ENCODE measurements at places on chromosomes 1 and 21.

DNA sequence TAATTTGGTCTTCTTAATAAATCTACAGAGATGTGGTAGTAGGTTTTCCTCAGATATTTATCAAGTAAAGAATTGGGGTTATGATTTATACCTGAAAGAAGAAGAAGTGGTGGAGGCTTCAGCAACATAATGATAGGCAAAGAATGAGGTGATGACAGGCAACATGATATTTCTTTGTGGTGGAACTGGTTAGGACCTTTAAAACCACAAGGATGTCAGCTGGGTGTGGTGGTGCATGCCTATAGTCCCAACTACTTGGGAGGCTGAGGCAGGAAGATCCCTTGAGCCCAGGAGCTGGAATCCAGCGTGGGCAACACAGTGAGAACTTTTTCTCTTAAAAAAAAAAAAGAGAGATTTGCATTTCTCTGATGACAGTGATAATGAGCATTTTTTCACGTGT is 34.1 kb upstream of the COL11A1 start:
- no peak for DNase-seq

- no peak for DNase-seq
Measured at GRCh38 chr1:113072141-113072756, 749 bp upstream of the LRIG2 start.

GRCh38 chr21:33690874-33691273 is 48.6 kb downstream of the ITSN1 start:
- DNase-seq: no peak

DNA sequence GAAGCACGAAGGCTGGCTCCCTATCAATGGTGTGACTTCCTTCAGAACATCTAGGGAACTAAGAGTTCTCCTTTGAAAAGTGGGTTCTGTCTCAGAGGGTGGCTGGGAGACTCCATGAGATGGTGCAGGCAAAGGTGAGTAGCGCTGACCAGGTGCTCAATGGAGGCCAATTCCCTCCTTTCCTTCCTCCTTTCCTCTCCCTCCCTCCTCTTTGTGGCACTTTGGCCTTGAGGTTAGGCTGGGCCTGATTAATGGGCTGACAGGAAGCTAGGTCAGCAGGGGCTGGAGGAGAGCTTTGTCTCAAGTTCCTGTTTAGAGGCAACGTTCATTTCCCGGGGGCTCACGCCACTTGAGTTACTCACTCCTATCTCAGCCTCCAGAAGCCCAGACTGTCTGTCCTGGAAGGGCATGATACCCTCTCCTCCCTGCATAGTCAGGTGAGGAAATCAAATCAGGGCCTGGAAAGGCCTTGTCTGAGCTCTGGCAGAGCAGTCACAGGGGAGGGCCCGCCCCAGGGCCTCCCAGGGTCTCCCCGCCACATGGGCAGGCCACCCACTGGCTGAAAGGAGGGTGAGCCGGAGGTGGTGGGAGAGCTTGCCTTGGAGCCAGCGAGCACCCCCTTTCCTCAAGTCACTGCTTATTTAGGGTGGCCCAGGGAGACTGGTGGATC is 58.4 kb upstream of the SSBP3 start:
- peak; percentile 19 for DNase-seq

DNA sequence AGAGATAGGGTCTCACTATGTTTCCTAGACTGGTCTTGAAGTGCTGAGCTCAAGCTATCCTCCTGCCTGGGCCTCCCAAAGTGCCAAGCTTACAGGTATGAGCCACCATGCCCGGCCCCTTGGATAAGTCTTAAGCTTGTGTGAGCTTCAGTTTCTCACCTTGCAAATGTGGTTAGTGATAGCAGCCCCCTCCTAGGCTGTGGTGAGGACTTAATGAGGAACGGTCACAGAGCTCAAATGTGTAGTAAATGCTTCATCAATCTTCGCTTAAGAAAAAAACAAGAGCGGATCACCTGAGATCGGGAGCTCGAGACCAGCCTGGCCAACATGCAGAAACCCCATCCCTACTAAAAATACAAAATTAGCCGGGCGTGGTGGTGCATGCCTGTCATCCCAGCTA is 3.0 kb downstream of the CNR2 start:
- DNase-seq: no peak

GRCh38 chr1:186487163-186487562 is 26.2 kb upstream of the PDC start:
- no peak for DNase-seq

DNA sequence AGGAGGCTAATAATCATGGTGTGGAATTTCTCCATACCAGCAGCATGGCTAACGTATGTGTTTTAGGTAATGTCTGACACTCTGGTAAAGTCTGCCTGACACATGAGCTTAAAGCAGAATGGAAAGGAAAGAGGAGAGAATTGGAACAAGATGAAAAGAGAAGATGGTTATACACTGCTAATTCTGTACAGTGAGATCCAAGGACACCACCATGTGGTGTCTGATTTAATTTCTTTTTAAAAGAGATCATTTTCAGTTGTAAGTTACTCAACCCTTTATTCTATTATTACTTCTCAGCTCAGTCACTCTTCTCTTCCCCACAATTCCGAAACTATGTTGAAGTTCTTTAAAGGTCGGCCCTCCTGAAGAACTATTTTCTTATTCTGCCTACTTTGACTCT is 15.6 kb downstream of the PRKAB2 start:
- no peak for DNase-seq

DNA sequence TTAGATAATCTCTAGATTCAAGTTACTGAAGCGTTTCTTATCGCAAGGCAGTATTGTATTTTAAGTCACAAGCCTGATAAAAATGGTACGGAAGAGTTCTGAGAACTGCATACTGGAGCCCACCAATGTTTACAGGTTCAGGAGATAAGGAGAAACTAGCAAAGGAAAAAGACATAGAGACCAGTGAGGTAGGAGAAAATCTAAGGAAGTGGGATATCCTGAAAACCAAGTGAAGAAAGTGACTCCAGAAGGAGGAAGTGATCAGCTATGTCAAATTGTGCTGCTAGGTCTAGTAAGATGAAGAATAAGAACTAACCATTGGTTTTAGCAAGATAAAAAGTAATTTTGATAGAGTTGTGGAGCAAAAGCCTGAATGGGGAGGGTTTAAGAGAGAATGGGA is 31.0 kb upstream of the ACADM start:
- DNase-seq: no peak

GRCh38 chr1:150302338-150302737 is 8.7 kb downstream of the MRPS21 start:
- no peak for DNase-seq

DNA sequence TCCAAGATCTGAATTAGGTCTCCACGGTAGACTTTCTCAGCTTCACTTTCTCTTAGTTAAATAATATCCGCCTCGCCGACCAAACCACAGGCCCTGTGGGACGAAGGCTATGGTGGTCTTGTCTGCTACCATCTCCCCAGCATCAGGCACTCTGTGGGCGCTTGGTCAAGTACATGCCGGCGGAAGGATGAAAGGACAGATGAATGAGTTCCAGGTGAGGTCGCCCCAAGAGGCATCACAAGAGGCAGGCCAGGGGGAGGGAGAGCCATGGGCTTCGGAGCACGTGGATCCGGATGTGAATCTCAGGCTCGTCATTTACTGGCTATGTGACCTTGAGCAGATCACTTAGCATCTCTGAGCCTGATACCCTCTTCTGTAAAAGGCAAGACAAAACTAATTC is 33.5 kb downstream of the ECE1 start:
- DNase-seq: no peak

DNA sequence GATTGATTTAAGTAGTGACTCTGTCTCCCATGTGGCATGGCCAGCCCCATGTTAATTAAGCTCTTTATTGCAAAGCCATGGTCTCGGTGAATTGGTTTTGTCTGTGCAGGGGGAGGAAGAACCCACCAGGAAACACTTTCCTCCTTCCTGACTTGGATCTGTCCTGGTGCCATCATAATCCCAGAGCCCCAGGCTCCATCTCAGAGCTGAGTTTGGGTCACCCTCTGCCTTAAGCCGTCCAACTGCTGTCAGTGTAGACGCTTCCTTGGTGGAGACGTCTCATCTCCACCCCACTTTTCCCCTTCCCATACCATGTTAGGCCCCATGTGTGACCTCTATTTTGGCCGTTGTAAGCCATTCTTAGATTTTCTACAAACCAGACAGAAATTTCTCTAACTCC is 36.0 kb upstream of the COL6A2 start:
- no peak for DNase-seq

GRCh38 chr1:34833711-34834110 is 25.8 kb downstream of the SMIM12 start:
- DNase-seq: no peak

- no peak for DNase-seq
Measured at GRCh38 chr1:65458730-65459396, 38.4 kb downstream of the LEPR start.

GRCh38 chr1:12617511-12617900 is 504 bp downstream of the DHRS3 start:
- peak; percentile 65 for DNase-seq

GRCh38 chr1:229258757-229259060 is 12.2 kb upstream of the RAB4A start:
- no peak for DNase-seq

DNA sequence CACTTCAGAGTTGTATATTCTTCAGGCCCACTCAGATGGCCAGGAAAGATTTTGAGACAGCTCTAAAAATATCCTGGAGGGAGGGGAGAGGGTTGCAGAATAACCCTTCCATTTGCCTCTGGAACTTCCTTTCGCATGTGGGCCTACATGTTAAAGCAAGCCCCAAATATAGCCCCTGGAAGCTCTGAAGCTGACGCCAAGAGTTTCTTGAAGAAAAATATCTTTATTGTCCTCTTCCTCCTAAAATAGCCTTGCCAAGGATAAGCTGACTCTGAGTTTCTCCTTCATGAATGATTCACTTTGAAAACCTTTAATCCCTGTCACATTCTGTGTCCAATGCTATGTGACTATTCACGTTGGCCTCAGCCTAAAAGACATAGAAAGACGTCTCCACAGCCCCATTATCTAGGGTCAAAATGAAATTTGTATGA is 6.4 kb downstream of the C1orf116 start:
- DNase-seq: no peak

- no peak for DNase-seq
Measured at GRCh38 chr1:247471445-247472016, 13.6 kb upstream of the OR2B11 start.

DNA sequence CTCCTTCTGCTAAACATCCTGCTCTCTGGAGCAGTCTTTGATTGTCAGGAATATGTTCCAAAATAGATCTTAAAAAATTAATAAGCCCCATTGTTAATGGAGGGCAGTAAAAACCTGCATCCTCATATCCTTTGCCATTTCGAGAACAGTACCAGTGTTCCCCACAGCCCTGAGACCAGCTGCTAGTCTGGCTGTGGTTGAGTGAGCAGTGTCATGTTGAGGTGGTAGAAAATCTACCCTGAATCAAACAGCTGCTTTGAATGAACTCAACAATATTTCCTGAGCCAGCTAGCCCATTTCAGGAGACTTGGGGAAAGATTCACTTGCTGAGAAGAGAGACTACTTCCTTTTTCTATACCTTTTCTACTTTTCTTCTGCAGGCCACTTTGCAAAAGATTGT is 24.4 kb downstream of the FABP3 start:
- no peak for DNase-seq
